ENCODE measurements at places on chromosomes 5 and 9.

GRCh38 chr5:91178461-91178860 is 204.7 kb downstream of the ARRDC3 start:
- no peak for DNase-seq

- no peak for DNase-seq
Measured at GRCh38 chr5:72747826-72748225, 68.6 kb upstream of the TNPO1 start.

GRCh38 chr9:90884178-90884577 is 82.6 kb downstream of the SYK start:
- DNase-seq, result no peak

GRCh38 chr5:143957455-143957854 is 145.5 kb downstream of the HMHB1 start:
- no peak for DNase-seq

DNA sequence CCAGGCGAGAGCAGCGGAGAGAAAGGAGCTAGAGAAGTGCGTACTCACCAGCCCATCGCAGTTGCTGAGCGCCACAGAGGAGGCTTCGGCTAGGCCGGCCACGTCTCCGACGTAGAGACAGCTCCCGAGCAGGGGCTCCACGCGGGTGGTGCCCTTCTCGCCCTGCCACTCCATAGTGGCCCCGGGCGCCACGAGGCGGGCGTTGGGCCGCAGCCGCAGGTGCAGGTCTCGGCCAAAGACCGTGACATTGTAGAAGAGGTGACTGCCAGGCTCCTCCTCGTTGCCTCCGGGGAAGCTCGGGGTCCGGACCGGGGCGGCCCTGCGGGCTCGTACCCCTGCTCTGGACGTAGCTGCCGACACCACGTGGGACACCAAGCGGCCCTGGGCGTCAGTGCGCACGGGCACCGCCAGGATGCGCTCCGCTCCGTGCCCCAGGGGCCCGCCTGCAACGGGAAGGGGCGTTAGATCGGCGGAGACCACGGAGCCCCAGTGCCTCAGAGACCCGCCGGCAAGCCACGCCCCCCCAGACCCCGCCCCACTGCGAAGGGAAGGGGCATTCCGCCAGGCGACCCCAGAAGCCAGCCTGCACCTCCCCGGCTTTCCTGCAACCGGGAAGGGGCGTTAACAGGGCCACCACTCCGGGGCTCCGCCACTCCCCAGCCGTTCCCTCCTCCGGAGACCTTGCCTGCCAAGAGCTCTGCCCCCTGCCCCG is 1.4 kb downstream of the ADAMTS2 start:
- DNase-seq, result no peak

DNA sequence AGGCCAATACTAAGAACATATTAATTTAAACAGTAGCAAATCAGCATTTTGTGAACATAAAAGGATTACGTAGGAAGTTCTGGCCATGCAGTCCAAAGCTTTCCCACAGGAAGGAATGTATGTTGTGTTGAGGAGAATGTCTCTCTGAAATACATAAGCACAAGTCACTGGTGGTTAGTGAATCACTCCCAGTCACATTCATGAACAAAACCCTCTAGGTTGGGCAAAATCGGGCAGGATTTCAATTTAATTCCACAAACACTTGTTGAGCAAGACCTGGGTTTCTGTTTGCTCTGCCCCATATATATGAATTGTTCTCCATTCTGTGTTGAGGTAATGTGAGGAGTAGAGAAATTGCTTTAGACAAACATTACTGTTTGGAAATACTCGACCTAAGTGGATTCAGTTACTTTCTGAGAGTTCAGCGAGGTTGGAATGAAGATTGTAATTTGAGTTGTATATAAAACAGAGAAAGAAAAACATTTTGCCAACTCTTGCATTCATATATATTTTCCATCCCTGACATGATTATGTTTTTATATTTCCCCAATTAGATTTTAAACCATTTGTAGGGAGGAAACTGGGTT is 127.6 kb upstream of the RPS23 start:
- no peak for DNase-seq

DNA sequence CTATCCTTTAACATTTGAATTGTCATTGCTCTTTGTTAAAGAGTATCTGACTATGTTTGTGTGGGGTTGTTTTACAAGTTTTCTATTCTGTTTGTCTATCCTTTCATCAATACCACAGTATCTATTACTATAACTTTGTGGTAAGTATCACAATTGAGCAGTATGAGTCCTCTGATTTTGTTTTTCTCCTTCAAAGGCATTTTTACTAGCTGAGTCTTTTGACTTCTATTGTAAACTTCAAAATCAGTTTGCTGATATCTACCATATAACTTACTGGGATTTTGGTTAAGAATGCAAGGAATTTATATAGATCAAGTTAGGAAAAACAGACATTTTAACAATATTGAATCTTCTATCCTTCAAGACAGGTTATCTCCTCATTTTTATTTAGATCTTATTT is 789.8 kb upstream of the PTPRD start:
- no peak for DNase-seq

DNA sequence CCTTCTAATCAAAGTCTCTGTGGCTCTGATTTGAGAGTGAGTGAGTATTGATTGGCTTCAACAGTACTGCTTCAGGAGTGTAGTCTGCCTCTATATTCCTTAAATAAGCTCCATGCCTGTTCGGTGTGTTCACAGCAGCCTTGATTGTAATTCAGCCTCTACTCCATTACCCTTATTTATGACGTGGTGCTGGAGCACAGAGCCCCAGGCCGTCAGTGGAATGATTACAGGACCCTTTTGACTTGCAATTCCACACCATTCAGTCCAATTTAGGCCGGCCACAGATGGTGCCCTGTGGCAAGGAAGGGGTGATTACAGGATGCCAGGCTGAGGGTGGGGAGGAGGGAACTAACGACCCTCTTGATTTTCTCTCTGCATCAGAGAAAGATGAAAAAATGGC is 110.3 kb downstream of the ASTN2 start:
- no peak for DNase-seq

DNA sequence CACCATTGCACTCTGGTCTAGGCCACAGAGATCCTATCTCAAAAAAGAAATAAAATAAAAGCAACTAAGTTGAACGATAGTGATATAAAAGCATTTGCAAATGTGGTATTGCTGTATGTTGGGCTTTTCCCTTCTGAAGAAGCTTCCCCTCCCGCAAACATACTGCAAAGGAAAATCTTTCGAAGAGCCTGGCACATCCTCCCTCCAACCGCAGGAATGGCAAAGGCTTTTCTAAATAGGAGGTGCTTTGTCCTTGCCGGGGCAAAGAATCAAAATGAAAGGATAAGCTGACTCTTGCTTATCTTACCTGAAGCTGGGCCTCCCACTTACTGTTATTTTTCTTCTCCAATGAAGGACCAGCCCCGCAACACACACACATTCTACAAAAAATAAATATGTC is 45.8 kb downstream of the SERINC5 start:
- DNase-seq, result no peak

GRCh38 chr9:88653911-88654310 is 118.9 kb downstream of the NXNL2 start:
- DNase-seq, result no peak

GRCh38 chr5:57429513-57430120 is 53.0 kb downstream of the ACTBL2 start:
- DNase-seq, result no peak

GRCh38 chr5:174352681-174353080 is 307.2 kb downstream of the NSG2 start:
- DNase-seq, result no peak

DNA sequence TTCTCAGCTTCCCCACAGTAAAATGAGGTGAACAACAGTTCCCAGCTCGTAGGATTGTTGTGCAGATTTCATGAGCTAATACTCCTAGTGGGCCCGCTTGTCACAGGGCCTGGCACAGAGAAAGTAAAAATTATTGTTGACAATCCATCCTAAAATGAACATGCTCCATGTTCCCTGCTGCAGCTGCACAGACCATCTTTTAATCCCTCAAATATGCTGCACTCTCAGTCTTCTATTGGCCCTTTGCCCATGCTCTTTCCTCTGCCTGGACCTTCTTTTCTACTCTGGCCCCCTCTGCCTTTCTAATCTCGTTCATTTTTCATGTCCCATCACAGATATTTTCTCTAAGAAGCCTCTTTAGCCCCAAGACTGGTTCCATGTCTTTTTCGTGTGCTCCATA is 117.7 kb upstream of the NR3C1 start:
- no peak for DNase-seq

DNA sequence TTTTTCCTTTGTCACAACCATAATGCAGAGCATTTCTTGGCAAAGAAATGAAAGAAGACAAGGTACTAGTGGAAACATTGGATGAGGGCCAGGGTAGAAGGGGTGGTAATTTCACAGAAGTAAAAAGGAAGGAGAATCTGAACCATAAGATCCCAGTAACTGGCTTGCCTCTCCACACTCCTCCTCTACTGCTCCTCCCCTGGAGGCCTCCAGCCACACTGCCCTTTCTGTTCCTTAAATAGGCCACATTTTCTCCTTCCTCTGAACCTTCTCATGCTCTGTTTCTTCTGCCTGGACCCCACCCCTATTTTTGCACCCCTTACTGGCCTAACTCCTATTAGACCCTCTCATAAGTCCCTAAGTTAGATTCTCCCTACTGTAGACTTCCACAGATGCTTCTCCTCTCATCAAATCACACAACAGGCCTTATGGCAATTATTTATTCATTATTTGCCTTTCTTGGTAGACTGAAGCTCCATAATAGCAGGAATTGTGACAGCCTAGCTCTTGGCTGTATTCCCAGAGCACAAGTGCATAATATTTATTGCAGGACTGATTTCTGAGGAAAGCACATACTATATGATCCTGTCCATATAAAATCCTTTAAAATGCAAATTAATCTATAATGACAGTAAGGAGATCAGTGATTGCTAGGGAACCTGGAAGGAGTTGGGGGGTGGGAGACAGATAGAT is 31.3 kb upstream of the GRIA1 start:
- no peak for DNase-seq

GRCh38 chr9:95138474-95138873 is 179.0 kb downstream of the FANCC start:
- DNase-seq, result no peak

GRCh38 chr9:135821116-135821515 is 86.2 kb downstream of the CAMSAP1 start:
- no peak for DNase-seq

DNA sequence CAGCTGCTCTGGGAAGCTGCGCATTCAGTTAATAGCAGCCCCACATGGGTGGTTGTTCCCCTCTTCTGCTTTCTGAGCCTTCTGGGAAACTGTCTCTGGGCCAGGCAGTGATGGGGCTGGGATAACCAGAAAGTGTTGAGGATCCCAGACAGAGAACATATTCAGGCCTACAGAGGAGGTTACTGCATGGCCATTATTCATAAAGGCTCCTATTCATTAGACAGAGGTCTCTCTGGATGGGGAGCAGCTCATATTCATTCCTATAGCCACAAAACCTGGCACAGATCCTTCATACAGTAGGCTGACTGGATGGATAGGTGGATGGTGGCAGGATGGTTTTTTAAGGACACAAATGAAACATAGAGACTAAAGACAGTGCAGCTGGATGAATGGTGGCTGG is 76.3 kb downstream of the HSPA4 start:
- no peak for DNase-seq

- no peak for DNase-seq
Measured at GRCh38 chr5:143216211-143216610, 187.3 kb downstream of the NR3C1 start.

- DNase-seq, result no peak
Measured at GRCh38 chr5:93658044-93658443, 75.0 kb downstream of the NR2F1 start.

DNA sequence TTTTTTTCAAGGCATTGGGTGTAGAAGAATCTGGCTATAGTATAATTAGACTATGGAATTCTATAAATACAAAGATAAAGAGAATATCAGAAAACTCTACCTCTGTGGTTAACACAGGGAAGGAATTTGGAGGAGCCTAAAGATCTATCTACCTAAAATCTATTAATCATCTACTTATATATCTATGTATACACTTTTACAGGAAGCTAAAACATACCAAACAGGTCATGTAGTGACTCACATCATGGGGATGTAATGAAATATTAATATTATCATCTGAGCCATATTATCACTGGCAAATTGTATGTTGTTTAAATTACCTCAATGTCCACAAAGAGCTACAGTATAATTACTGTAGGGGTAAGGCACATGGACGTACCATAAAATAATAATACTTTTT is 1748.2 kb downstream of the EFNA5 start:
- no peak for DNase-seq

DNA sequence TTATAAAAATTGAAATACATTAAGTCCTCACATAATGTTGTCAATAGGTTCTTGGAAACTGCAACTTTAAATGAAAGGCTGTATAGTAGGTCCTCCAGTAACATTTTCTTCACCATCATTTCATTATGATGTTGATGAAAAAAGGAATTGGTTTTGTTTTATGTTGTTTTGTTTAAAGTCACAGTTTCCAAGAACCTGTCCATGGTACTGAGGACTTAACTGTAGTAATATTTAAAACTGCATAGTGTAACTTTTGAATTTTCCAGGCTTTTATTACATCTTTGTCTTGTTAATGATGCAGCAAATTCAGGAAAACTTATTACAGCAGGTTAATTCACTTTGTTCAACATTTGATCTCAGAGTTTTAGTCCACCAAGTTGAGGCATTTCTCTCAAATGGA is 11.6 kb downstream of the SECISBP2 start:
- no peak for DNase-seq

DNA sequence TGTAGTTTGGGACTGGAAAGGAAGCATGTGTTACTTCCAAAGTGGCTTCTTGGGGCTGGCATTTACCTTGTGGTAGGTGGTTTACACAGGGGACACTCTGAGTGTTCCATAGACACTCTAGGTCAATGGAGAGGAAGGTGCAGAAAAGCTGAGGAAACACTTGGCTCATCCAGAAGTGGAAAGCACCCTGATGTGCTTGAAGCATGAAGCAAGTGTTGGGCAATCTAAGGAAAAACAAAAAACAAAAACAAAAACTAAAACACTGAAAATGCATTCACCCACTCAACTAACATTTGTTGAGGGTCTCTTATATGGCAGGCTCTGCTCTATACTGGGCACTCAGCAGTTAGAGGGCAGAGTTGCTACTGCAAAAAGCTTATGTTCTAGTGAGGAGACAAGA is 2.9 kb upstream of the ERAP2 start:
- DNase-seq, result no peak

DNA sequence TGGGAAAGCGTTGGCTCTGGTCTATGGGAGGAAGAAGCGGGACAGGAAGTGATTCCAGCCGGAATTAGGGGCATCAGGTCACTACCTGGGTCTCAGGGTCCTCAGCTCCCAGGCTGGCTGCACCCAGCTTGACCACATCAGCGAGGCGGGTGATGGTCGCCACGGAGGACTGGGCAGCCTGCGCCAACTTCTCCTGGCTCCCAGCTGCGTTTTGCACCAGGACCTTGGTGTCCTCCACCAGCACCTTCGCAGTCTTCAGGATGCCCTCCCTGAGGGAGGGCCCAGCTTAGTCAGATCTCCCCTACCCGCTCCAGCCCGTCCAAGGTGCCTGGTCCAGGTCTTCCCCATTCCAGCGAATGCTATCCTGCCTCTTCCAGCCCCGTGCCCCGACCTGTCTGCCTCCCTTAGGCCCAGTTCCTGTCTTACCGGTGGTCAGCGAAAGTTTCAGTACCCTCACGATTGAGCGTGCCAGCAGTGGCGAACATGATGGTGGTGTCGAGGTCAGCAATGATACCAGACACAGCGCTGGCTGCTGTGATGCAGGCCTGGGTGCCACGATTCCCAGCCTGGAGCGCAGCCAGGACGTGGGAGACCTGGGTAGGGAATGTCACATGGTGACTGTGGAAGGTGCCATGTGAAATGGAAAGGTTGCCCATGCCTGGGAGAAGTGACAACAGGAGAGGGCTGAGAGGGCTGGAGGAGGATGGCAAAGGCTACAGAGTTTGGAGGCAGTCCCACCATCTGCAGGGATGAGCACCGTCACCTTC is 14.4 kb upstream of the TPM2 start:
- no peak for DNase-seq

Measured in CD4-positive, alpha-beta T cell treated with Interleukin-15 for 1 hour (primary cell).